ENCODE measurements at places on chromosomes 1 and 21.

DNA sequence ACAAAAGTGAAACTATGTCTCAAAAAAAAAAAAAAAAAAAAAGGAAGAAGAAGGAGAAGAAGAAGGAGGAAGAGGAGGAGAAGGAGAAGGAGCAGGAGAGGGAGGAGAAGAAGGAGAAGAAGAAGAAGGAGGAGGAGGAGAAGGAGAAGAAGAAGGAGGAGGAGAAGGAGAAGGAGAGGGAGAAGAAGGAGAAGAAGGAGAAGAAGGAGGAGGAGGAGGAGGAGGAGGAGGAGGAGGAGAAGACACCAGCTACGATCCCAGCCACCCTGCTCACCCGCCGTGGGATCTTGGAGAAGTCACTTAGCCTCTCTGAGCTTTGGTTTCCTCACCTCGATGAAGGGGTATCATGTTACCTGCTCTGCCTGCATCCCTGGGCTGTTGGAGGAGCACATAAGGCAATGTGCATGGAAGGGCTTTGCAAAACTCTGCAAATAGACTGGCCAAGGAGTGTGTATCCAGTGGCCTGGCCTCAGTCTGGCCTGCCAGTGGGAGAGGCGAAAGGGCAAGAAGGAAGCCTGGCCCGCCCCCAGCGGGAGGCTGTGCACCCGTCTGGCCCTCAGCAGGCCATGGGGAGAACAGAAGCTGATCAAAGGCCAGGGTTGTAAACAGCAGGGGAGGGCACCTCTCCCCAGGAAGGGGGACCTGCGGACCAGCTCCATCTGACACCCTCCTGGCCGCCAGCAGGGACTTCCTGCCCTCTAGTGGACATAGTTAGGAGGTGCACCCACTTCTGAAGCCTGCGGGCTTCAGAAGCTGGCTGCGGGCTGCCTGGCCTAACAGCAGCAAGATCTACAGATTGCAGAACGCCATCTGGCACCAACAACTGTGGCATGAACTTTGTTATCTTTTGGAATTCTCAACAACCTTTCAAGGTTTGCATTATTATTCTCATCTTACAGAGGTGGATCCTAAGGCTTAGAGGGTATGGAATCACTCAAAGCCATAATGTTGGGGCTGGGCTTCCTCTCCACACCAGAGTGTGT, 19.2 kb upstream of the CDK18 start:
- DNase-seq, result peak; percentile 72

GRCh38 chr1:86938450-86938849, 24.0 kb downstream of the HS2ST1 start:
- no peak for DNase-seq

GRCh38 chr1:97833881-97834280, 87.0 kb downstream of the DPYD start:
- DNase-seq, result no peak

- DNase-seq, result no peak
These were observed 46.6 kb downstream of the NEK7 start for GRCh38 chr1:198203434-198203833.

DNA sequence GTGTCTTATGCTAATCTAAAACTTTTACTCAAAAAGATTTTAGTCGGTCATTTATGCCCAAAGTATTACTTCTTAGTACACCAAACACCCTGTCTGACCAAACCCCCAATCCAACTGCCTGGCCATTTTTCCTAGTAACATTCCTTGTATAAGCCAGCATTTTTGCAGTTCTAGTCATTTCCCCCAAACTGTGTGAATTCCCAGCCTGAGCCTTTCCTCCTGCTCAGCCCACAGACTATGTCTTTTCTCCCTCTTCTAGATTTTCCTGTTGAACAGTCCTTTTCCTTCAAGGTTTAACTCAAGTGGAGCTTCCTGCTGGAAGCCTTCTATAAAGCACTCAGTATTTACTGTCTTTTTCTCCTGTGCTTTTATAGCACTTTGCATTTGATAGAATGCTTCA, 843.8 kb downstream of the USP25 start:
- DNase-seq, result no peak

GRCh38 chr1:206937425-206937824, 8.8 kb downstream of the PIGR start:
- no peak for DNase-seq

DNA sequence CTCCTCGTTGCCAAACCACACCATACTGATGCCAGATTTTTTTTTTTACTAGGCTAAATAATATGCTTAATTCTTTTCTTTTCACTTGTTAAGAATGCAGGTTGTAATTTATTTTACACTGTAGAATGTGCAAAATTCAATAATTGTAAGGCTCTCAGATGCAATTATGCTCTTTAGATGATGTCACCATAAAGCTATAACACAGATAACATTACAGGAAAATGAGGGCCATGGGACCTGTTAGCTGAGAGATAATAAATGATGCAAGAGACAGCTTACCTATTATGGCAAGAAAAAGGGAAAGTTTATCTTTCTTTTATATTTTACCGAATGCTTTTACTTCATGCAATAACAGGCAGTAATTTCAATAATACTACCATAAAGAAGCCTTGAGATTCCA, 35.4 kb downstream of the CHRM3 start:
- DNase-seq, result no peak
